Activated T-helper 2 cell treated with anti-CD3 and anti-CD28 coated beads, Interferon-gamma antibody, Interleukin-2, Interleukin-4, amounts not matched to agents 10 μg/mL and 5 μg/mL and 100 μg/mL, durations not matched to agents 14 hours and 24 hours and 36 hours (primary cell): ENCODE measurements at places on chromosomes 5 and 9. TPM values are rescaled to one million over a fixed set of nuclear protein-coding genes. Genes with fewer than 3 reads are reported as not detected.

GRCh38 chr5:1332461-1333001, 12.4 kb downstream of the CLPTM1L start:
- peaks cover 8% of the 10 kb centered on the region for H3K4me1 ChIP-seq
- H3K4me3 ChIP-seq = no peak overlapping the region
- H3K27ac ChIP-seq = no peak overlapping the region
- no peak for DNase-seq
- H3K27me3 ChIP-seq = no peaks in the 10 kb centered on the region

CD274 gene
- total RNA-seq = 36.7 and 40.5 TPM in 2 replicates

DNA sequence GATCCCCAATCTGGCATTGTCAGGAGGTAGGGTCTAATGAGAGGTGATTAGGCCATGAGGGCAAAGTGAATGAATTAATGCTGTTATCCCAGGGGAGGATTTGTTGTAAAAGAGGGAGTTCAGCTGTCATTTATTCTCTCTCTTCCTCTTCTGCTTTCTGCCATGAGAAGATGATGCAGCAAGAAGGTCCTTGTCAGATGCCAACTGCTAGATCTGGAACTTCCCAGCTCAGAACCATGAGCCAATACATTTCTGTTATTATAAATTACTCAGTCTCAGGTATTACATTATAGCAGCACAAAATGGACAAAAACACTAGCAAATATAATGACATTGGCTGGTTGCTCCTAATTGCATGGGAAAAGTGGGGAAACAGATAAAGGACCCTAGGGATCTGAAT, 15.6 kb upstream of the BICD2 start:
- H3K36me3 ChIP-seq = no peaks in the 10 kb centered on the region
- no peak overlapping the region for H3K4me3 ChIP-seq
- H3K27me3 ChIP-seq = peaks cover 9% of the 10 kb centered on the region
- no peaks in the 10 kb centered on the region for H3K4me1 ChIP-seq
- no peak overlapping the region for H3K27ac ChIP-seq
- DNase-seq = no peak

DNA sequence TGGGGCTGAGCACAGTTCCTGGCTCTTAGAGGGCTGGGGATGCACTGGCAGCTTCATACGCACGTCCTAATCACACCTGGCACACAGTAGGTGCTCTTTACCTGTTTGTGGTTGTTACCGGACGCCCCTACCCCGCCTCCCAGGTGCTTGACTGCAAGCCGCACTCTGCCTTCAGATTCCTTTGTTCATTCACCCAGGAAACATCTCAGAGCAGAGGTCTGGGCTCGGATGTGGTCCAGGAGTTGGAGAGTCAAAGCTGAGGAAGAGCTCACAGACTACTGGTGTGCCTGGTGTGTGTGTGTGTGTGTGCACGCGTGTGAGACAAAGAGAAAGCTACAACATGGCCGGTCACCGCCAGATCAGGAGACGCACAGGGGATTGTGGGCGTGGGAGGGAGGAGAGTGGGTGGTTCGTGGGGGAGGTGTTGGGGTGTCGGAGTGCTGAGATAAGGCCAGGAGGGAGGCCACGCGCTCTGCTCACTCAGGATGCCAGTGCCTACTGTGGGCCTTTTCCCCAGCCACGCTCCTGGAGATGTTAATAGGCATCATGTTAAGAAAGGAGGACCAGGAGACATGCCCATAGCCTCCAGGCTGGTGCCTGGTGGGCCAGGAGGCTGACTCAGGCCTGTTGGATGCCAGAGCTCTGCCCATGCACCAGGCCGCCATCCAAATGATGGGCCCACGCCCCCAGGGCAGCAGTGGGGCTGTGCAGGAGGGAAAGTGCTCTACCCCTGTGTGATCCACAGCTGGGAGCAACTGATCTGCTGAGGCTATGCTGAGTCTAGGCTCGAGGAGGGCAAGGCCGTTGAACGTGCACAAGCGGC, 39.9 kb downstream of the CRB2 start:
- no peak overlapping the region for H3K27ac ChIP-seq
- H3K4me3 ChIP-seq = no peak overlapping the region
- no peaks in the 10 kb centered on the region for H3K4me1 ChIP-seq
- DNase-seq = no peak
- H3K36me3 ChIP-seq = no peaks in the 10 kb centered on the region

- H3K27ac ChIP-seq = no peak overlapping the region
- H3K4me1 ChIP-seq = no peaks in the 10 kb centered on the region
- no peak for DNase-seq
- no peaks in the 10 kb centered on the region for H3K36me3 ChIP-seq
Observed at GRCh38 chr9:78666818-78667414, 370.0 kb downstream of the PSAT1 start.

- no peaks in the 10 kb centered on the region for H3K4me1 ChIP-seq
- DNase-seq = no peak
- H3K36me3 ChIP-seq = no peaks in the 10 kb centered on the region
- H3K4me3 ChIP-seq = no peak overlapping the region
- no peaks in the 10 kb centered on the region for H3K27me3 ChIP-seq
Observed at GRCh38 chr9:130186839-130187522, 14.8 kb downstream of the NCS1 start.

DNA sequence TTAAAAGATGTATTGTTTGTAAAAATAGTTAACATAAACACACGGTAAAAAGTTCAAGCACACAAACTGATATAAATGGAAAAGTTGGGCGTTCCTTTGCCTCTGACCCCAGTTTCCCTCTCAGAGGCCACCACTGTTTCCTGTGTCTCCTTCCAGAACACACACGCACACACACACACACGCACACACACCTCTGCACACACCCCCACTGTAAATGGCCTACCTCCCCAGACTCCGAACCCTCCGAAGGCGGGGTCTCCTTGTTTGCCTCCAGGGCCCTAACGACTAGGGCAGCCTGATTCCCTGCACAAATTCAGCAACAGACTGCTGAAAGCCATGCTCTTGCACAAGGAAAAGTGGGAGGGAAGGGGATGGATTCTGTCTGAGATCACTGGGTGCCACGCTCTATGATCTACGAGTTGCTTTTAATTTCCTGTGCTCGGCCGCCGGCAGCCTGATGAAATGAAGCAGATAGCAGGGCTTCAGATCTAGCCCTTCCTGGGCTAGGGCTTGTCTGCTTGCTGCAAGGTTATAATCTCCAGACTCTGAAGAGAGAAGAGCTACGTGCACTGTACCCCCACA, 184.0 kb upstream of the IL12B start:
- H3K36me3 ChIP-seq = no peaks in the 10 kb centered on the region
- peaks cover 7% of the 10 kb centered on the region for H3K4me1 ChIP-seq
- H3K27me3 ChIP-seq = peaks cover 14% of the 10 kb centered on the region
- H3K27ac ChIP-seq = no peak overlapping the region
- no peak for DNase-seq

DNA sequence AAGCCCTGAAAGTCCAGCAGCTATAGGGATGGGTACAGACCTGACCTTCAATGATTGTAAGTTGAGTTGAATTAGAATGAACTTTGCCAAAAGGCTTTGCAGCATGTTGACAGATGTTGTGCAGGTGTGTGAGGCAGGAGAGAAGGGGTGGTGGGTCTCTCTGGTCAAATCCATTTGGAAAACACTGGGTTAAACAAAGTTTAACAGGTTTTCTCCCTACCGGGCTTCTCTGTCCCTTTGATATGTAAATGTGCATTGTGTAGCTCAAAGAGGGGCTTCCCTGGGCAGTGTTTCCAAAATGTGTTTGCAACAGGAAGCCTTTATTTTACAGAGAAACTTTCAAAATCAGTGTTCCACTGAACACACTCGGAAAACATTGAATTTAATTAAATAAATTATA, 72.1 kb upstream of the BRINP1 start:
- H3K4me3 ChIP-seq = no peak overlapping the region
- no peaks in the 10 kb centered on the region for H3K4me1 ChIP-seq
- H3K36me3 ChIP-seq = no peaks in the 10 kb centered on the region
- H3K27me3 ChIP-seq = no peaks in the 10 kb centered on the region
- no peak overlapping the region for H3K27ac ChIP-seq

ZNF366 gene
- total RNA-seq = not detected in 2 replicates

GRCh38 chr9:112665347-112665746, 52.6 kb downstream of the INIP start:
- no peak overlapping the region for H3K27ac ChIP-seq
- no peaks in the 10 kb centered on the region for H3K36me3 ChIP-seq
- no peaks in the 10 kb centered on the region for H3K4me1 ChIP-seq
- peaks cover 5% of the 10 kb centered on the region for H3K27me3 ChIP-seq
- DNase-seq = no peak

GRCh38 chr5:156251076-156251475, 75.9 kb upstream of the SGCD start:
- DNase-seq = no peak
- no peaks in the 10 kb centered on the region for H3K27me3 ChIP-seq
- H3K4me1 ChIP-seq = no peaks in the 10 kb centered on the region

DNA sequence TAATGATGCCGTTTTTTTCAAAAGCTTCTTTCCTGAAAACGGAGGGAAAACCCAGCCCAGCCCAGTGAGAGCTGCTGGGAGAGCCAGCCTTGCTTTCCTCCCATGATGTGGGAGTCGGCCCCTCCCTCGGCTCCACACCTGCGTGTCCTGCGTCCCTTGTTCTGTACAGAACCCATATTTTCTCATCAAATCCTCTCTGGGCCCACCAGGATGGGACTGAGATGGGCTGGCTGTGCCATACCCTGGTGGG, 8.9 kb downstream of the FLT4 start:
- H3K36me3 ChIP-seq = no peaks in the 10 kb centered on the region
- H3K27ac ChIP-seq = no peak overlapping the region
- H3K27me3 ChIP-seq = peaks cover 2% of the 10 kb centered on the region
- H3K4me3 ChIP-seq = no peak overlapping the region
- no peak for DNase-seq
- H3K4me1 ChIP-seq = no peaks in the 10 kb centered on the region

GRCh38 chr5:113089653-113090335, 113.2 kb downstream of the DCP2 start:
- DNase-seq = no peak
- H3K36me3 ChIP-seq = no peaks in the 10 kb centered on the region
- peaks cover 15% of the 10 kb centered on the region for H3K4me1 ChIP-seq

CDKN2B-AS1 gene
- total RNA-seq = 0.82 and 1.1 TPM in 2 replicates

DNA sequence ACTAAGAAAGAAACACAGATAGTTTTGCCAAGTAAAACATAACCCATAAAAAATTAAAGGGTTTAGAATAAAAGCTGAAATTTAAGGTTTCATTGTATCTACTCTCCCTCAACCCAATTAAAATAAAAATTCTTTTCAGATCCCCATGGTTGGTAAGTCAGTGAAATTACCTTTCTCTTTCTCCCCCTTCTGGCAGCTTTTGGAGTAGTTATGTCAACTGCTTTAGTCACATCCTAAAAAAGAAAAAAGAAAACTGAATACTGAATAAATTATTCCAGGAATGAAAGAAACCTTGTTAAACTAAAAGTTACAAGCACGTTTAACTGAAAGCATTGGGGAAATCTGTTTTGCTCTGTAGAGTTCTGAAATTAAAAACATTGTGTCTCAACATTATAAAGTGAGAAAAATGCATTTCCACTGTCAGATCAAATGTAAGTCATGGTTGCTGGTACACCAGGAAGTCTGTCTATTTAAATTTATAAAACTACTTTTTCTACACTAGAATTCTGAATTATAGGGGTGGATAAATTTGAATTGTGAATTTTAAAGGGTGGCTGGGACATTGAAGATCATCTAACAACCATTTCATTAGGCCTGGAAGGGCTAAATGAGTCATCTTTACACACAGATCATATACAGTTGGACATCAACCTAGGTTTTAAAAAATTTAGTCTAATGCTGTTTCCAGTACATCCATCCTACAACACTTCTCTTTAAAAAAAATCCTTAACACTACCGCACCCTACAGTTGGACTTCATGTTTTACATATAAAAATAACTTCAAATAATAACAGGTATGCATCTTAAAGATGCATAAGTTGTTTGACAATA, 24.7 kb downstream of the PSIP1 start:
- no peak overlapping the region for H3K4me3 ChIP-seq
- H3K36me3 ChIP-seq = peaks cover 56% of the 10 kb centered on the region
- DNase-seq = no peak
- no peaks in the 10 kb centered on the region for H3K27me3 ChIP-seq
- H3K4me1 ChIP-seq = peaks cover 20% of the 10 kb centered on the region
- H3K27ac ChIP-seq = peak overlapping the region; percentile 23

DNA sequence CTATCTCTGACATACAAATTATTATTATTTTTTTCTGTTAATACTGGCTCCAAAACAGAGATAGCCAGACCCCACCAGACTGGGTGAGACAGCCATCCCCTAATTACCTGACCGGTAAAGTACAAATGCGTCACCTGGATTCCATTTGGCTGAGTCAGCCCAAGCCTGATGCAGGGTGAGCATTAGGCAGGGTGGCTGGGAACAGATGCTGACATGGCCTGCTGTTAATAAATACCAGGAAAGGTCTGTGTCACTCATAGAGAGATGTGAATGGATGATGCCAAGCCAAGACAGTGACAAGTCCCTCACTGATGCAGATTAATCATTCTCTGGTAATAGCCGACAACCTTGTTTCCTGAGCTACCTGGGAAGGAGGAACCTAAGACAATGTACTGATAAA, 183.5 kb downstream of the TRIM32 start:
- no peaks in the 10 kb centered on the region for H3K4me1 ChIP-seq
- no peak for DNase-seq
- no peak overlapping the region for H3K27ac ChIP-seq
- no peak overlapping the region for H3K4me3 ChIP-seq

DNA sequence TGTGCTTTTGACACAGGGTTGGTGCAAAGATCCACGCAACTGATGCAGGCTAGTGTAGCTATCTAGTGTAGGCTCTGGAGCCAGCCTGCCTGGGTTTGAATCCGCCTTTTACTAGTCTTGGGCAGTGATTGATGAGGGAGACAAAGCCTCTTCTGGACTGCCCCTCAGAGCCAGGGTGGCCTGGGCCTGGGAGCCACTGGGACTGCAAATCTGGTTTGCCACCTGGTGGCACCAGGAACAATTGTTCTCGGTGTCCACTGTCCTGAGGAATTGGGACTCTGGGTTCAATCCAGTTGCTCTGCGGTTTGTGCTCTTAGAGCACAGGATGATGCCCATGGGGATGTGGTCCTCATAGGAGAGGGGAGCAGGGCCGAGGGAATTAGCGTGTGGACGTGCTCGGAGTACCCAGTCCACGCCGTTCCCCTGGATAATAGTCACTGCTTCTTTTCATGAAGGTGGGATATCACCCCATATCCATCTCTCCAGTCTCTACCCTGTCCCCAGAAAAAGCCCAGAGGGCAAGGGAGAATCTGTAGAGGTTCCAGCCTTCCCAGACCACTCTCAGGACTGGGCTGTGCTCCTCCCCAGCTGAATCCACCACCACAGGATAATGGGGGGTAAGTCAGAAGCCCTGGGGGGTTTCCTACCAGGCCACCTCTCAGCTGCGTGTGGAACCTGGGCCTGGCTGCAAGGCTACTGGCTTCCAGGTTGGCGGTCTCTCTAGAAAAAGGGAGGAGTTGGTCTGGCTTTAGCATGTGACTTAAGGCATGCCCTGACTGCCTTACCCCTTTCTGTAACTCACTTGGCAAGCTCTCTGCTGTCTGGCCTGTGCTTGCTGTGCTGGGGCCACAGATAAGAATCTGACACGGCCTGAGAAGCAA, 1.9 kb downstream of the B4GALT7 start:
- H3K36me3 ChIP-seq = peaks cover 9% of the 10 kb centered on the region
- peak overlapping the region; percentile 92 for H3K4me3 ChIP-seq
- no peaks in the 10 kb centered on the region for H3K27me3 ChIP-seq
- no peak overlapping the region for H3K27ac ChIP-seq
- DNase-seq = no peak
